Right hindlimb (tissue), 1 donor: ENCODE measurements at places on chromosomes 16 and 17.

GRCh38 chr16:76879420-76879819 lies 311.6 kb upstream of the MON1B start:
- DNase-seq = no peak

GRCh38 chr17:55268649-55269480 lies 4.1 kb downstream of the HLF start:
- DNase-seq = no peak

DNA sequence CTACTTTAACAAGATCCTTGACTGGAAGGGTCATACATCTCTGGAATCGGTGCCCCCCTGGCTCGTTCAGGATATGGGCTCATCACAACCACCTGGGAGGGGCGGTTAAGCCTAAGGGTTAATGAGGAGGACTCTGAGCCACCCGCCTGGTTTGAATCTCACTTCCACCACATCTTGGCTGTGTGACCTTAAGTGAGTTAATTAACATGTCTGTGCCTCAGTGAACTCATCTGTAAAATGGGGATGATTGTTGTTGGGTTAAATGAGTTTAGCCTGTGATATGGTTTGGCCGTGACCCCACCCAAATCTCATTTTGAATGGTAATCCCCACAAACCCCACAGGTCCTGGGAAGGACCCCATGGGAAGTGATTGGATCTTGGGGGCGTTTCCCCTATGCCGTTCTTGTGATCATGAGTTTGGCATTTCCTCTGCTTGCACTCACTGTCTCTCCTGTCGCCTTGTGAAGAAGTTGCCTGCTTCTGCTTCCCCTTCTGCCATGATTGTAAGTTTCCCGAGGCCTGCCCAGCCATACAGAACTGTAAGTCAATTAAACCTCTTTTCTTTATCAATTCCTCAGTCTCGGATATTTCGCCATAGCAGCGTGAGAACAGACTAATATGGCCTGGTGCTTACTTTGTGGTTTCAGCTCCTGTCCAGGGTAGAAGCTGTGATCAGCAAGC lies 214.0 kb upstream of the CIBAR2 start:
- DNase-seq = no peak

GRCh38 chr17:75010683-75011400 lies 1.6 kb upstream of the MRPL58 start:
- DNase-seq = peak; percentile 81

DNA sequence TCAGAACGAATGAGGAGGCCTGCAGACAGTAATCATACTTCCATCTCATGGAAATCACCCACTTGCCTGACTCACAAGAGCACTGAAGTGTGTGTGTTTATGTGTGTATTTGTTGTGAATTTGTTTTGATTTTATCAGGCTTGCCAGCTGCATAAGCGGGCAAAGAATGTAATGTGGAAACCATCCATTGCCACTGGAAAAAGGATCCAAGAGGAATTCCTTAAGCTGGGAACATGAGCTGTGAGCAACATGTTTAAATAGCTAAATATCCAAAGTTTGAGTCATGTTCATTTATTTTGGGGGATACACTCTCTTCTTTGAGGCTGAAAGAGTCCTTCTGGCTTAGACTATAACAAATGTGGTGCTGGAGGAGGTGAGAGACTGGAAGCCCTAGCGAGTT lies 198.4 kb upstream of the TBX2 start:
- no peak for DNase-seq

DNA sequence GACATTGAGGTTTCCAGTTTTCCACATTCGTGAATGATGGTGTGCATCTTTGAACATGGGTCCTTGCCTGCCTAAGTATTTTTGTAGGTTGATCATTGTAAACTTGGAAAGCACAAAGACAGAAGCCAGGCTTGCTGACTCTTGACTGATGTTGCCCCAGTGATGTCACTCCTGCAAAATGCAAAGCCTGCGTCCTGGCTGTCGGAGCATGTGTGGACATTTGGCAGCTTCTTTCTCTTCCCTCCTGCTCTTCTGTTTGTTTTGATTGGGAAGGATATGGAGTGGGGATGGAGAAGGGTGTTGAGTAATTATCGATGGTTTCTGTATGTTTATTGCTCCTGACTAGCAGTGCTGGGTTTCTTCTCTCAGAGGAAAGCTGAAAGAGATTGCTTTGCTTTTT lies 3.2 kb downstream of the NDE1 start:
- DNase-seq = no peak

DNA sequence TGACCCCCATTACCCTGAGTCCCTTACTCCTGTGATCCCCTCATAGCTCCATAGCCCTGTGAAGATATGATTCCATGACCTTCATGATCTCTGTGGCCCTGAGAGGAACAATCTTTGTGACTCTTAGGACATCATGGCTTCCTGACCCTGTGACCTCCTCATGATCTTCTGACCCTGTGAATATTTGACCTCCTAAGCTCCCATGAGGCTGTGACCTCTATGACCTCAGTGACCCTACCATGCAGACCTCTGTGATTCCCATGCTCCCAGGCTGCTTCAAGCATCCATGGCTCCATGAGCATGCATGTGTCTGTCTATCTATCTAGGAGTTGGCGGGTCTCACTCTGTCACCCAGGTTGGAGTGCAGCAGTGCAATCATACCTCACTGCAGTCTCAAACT lies 12.1 kb downstream of the RIPOR1 start:
- no peak for DNase-seq

DNA sequence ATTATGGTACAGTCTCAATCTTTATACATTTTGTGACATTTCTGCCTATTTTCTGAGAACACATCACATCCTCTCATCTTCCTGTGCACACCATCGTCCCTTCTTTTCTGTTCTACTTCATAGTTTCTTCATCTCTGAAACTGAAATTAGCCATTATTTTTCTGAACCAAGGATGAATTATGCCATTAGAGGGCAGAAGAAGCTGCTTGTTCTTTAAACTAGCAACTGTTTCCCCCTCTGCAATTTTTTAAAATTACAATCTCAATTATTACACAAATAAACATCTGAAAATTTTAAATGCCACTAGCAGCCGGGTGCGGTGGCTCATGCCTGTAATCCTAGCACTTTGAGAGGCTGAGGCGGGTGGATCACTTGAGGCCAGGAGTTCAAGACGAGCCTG lies 41.3 kb downstream of the RBBP6 start:
- DNase-seq = no peak

- DNase-seq = no peak
These were observed 2.5 kb downstream of the ODAD4 start for GRCh38 chr17:41932816-41933389.

GRCh38 chr16:473046-474043 lies 47.9 kb downstream of the RAB11FIP3 start:
- no peak for DNase-seq

GRCh38 chr17:27862840-27863239 lies 30.3 kb downstream of the LYRM9 start:
- no peak for DNase-seq

DNA sequence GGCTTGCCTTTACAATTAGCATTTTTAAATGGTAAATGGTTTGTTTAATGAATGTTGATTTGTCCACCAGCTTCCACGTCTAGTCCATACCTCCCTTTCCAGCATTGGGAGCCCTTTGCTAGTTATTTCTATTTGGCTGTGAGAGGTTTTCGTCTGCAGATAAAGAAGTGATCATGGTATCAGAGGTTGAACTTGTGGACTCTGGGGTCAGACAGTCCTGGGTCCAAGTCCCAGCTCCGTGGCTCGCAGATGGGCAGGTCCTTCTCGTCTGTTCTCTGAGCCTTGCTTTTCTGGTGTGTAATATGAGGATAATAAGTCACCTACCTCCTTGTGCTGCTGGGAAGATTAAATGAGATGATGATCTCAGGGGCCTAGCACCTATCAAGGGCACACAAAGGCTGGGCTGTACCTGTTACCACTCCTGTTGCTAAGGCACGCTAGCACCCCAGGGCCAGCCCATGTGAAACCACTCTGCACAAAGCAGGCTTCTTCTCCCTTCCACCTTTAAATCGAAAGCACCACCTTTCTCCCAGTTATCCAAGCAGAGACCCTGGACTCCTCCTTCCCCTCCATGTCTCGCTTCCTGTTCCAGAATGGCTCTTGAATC lies 103.9 kb downstream of the GNAO1 start:
- no peak for DNase-seq

DNA sequence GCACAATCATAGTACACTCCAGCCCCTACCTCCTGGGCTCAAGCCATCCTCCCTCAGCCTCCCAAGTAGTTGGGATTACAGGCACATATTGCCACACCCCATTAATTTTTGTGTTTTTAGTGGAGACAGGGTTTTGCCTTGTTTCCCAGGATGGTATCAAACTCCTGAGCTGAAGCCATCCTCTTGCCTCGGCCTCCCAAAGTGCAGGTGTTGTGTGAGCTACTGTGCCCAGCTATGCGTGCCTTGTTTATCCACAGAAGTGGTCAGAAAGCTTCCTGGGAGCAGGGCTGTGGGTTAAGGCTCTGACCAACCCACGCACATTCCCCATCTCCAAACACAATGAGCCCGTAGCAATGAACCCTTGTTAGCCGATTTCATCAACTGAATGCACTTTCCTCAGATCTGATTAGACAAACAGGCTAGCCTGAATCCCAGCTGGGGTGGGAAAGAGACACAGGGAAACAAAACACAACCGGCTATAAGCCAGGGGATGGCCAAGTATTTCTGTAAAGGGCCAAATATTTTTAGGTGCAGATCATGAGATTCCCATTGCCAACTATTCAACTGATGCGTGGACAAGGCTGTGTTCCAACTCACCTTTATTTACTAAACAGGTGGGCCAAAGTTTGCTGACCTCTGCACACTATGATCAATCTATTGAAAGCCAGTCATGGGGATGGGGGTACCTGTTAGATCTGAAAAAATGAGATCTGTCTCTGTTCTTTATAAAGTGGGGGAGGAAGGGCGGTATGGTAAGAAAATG lies 193.6 kb downstream of the CPPED1 start:
- no peak for DNase-seq

GRCh38 chr17:63675231-63675606 lies 24.7 kb downstream of the LIMD2 start:
- DNase-seq = no peak

GRCh38 chr17:208429-208828 lies 27.0 kb upstream of the DOC2B start:
- DNase-seq = no peak

DNA sequence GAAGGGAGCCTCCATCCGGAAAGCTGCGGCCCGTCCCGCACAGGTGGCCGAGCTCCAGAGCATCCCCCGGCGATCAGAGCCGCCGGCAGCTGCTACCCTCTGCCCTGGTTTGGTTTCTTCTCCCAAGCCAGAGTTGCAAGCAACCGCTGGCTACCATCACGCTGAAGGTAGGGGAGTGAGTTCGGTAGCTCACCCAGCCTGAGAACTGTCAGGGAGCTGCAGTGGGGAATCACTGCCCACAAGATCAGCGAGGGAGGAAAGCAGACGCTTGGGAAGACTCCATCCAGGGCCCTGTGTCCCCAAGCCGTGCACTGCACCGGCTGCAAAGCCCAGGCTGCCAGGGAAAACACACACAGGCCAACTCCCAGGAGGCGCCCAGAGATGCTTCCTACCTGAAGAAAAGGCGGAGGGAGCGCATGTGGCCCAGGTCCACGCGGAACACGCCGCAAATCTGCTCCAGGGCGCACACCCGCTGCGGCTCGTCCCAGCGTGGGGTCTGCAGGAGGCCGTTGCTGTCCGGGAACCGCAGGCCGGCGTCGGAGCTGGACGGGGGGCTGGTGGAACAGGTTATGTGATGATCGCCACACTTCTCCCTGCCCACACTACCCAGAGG lies 83.3 kb downstream of the TBC1D16 start:
- DNase-seq = no peak

GRCh38 chr16:1155353-1156054 lies 2.6 kb downstream of the CACNA1H start:
- no peak for DNase-seq

DNA sequence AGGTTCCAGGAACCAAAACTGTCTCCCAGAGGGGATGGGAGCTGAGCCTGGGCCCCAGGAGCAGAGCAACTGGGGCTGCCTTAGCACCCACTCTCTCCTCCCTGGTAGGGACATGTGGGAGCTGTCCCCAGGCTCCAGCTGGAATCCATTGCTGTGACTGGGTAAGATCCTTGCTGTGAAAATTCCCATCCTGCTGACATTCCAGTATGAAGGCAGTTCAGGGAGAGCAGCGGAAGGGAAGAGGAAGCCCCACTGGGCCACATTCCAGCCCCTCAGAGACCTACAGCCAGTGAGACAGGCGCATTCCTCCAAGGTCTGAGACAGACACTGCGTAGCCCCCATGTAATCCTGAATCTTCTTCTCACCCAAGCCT lies 24.2 kb downstream of the MYO18A start:
- DNase-seq = no peak

DNA sequence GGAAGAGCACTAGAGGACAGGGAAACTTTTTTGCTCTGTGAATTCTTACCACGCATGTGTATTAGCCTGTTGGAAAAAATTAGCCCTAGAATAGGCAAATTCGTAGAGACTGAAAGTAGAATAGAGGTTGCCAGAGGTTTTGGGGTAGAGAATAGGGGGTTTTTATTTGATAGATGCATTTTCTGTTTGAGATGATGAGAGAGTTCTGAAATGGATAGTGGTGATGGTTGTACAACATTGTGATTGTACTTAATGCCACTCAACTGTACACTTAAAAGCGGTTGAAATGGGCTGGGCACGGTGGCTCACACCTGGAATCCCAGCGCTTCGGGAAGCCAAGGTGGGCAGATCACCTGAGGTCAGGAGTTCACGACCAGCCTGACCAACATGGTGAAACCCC lies 8.0 kb upstream of the DOC2B start:
- DNase-seq = no peak

DNA sequence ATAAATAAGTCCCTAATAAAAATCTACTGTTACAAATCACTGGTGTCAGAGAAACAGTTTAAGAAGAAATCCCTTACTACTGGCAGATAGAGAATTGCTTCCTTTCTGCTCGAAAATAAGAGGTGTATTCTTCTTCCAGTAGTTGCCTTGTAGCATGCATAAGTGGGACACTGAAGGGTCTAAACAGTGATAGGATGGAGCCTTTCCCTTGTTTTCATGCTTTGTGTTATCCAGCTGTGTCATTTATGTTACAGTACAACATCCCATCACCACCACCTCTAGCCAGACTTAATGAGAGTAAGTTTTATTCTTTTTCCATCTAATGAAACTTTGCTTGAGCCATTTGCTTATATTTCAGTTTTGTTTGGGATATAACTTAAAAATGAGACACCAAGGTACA lies 54.3 kb downstream of the NLK start:
- DNase-seq = no peak

- no peak for DNase-seq
These were observed 62.9 kb downstream of the PRMT7 start for GRCh38 chr16:68373528-68374245.

DNA sequence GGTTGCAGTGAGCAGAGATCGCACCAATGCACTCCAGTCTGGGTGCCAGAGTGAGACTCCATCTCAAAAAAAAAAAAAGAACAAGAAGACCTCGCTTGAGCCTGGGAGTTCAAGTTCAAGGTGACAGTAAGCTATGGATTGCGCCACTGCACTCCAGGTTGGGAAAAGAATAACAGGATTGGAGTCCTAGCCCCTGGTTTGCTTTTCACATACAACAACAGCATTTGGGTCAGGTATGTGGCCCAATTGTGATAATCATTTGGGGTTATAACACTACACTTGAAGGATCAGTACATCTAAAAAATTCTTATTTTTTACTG lies 3.4 kb upstream of the SEPHS2 start:
- DNase-seq = no peak
